ENCODE measurements at places on chromosomes 7 and 10. TPM values are rescaled to one million over a fixed set of nuclear protein-coding genes. Genes with fewer than 3 reads are reported as not detected.

The RTKN2 gene
- total RNA-seq: 1.00 TPM

The SORCS1 gene
- 0.14 TPM for total RNA-seq

The RAB11FIP2 gene
- total RNA-seq: 14.1 TPM

The GRM8 gene
- total RNA-seq: 0.14 TPM

The PRDX3 gene
- 153 TPM for total RNA-seq

The NKX6-2 gene
- total RNA-seq: not detected

The CYP3A5 gene
- 0.28 TPM for total RNA-seq

The PILRA gene
- 0.28 TPM for total RNA-seq

The C10orf143 gene
- total RNA-seq: 0.85 TPM

The HNRNPA2B1 gene
- total RNA-seq: 69.4 TPM

The HNRNPH3 gene
- 15.9 TPM for total RNA-seq

The DYNC1I1 gene
- total RNA-seq: 0.83 TPM

The SPDYE18 gene
- 0.14 TPM for total RNA-seq

The LRRN3 gene
- total RNA-seq: 2.1 TPM

The CD36 gene
- 24.7 TPM for total RNA-seq

The NPFFR1 gene
- not detected for total RNA-seq

The MRLN gene
- total RNA-seq: not detected

The C7orf33 gene
- not detected for total RNA-seq

The RPS24 gene
- total RNA-seq: 3,273 TPM

The PKD2L1 gene
- not detected for total RNA-seq

The OR9A2 gene
- total RNA-seq: not detected

The PALS2 gene
- total RNA-seq: 49.8 TPM

The PRKCQ gene
- total RNA-seq: under 0.01 TPM

The SLC26A3 gene
- not detected for total RNA-seq

The TMEM139 gene
- total RNA-seq: not detected

The NME8 gene
- not detected for total RNA-seq

The TNS3 gene
- total RNA-seq: 150 TPM

The CPEB3 gene
- total RNA-seq: 0.55 TPM

The PNLIPRP3 gene
- 0.09 TPM for total RNA-seq

The ANXA8L1 gene
- total RNA-seq: not detected
